ENCODE measurements at places on chromosomes 4 and X.

GRCh38 chrX:57918750-57919436 is 8.6 kb upstream of the ZXDA start:
- DNase-seq: peak; percentile 60

DNA sequence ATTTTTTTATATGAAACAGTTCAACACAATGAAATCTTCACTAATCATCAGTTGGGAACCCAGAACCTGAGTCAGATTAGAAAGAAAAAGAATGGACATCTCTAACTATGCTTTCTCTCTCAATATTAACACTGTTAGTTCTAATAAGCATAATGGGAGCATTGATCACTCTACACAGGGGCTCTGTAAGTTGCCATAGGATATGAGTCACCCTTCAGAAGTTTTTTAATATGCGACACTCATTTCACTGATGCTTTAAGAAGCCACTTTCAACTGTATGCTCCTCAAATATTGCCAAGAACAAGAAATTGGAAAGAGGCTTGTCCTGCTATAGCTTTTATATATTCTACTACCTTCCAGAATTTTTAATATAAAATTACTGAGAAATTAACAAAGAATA is 187.0 kb downstream of the AASDH start:
- DNase-seq: peak; percentile 67

DNA sequence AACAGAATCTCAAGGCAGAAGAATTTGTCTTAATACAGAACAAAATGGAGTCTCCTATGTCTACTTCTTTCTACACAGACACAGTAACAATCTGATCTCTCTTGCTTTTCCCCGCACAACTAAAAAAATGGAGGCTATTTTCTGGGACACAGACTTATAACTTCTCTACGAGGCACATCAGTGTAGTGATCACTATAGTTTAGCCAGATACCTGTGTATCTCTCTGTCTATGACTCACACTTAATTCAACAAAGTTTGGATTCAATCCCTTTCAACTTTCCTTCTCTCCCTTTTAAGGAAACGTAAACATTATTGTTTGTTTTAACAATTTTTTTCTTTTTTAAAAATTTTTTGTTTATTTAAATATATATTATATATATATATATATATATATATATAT is 29.4 kb downstream of the APELA start:
- DNase-seq: no peak

DNA sequence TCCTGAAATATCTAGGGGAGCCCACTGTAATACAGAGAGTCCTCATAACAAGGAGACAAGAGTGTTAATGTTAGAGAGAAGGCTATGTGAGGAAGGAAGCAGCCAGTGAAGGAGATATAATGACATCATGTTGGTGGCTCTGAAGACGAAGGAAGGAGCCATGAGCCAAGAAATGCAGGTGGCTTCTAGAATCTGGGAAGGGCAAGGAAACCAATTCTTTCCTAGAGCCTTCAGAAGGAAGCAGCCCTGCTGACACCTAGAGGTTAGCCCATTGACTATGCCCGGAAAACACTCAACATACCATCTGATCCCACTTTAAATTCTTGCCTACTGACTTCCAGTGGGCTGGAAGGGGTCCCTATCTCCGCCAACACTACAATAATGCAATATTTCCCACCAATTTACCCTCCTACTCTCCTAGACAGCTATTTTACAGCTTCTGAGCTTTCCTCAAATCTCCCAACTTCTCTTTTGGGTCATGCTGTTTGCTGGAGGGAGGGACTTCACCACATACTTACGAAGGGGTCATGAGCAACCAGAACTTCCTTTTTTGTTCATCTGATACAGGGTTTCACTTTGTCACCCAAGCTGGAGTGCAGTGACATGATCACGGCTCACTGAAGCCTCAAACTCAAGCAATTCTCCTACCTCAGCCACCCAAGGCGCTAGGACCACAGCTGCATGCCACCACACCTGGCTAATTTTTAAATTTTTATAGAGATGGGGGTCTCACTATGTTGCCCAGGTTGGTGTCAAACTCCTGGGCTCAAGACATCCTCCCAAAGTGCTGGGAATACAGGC is 25.2 kb upstream of the G3BP2 start:
- peak; percentile 29 for DNase-seq

GRCh38 chr4:40196724-40197281 is at the start of gene RHOH:
Gene RHOH (plus strand): TSS chr4:40197031. CDS start chr4:40243387, 46,356 bp downstream.
- DNase-seq: no peak

Data from SK-MEL-5 (cell line).